ENCODE measurements at places on chromosomes 4 and X.

GRCh38 chr4:188195389-188195985 is 56.2 kb downstream of the TRIML1 start:
- no peak for DNase-seq

DNA sequence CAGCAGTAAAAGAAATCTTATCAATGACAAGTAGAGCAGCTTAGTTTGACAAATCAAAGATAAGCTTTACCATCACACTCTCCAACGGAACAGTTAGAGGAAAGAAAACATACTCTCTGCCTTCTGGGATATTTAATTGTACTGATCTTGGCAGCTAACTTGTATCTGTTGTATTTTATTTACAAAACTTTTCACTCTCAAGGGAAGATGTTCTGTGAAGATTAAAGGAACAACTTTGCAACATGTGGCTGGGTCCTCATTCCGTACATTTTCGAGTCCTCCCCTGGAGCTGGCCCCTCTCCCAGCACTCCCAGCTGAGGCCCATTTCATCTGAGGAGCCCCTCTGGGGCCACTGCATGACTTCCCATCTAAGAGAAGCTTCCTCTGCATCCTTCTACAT is 74.4 kb downstream of the RPS3A start:
- DNase-seq, result no peak

- DNase-seq, result no peak
These were observed 1.4 kb downstream of the COX7B start for GRCh38 chrX:77900688-77901087.

GRCh38 chr4:23920716-23921446 is 31.0 kb upstream of the PPARGC1A start:
- DNase-seq, result no peak

DNA sequence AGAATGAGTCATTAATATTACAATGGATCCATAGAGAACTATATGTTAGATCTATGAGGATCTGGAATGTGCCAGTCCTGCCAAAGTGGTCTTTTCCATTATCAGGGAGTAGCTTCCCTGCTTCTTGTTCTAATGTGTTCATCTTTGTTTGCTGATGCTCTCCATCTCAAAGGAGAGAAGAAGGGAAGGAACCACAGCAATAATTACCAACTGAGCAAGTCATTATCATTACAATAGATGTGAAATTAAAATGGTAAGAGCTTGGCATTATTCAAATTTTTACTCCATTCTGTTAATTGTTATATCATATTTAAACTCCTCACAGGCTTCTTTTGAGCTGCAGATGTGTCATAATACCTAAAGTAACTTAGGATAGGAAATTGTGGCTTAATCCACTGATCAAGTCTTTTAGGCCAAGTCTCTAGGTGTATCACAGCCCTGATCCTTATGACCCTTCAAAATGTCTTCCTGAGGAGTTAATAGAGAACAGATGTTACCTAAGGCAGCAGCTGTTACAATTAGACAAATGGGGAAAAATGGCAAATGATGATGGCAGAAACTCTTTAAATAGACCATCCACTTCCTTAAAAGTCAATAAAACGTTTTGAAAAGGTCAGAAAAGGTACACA is 1492.7 kb upstream of the IGFBP7 start:
- no peak for DNase-seq

- DNase-seq, result no peak
These were observed 146.7 kb upstream of the VEGFC start for GRCh38 chr4:176939445-176939844.

DNA sequence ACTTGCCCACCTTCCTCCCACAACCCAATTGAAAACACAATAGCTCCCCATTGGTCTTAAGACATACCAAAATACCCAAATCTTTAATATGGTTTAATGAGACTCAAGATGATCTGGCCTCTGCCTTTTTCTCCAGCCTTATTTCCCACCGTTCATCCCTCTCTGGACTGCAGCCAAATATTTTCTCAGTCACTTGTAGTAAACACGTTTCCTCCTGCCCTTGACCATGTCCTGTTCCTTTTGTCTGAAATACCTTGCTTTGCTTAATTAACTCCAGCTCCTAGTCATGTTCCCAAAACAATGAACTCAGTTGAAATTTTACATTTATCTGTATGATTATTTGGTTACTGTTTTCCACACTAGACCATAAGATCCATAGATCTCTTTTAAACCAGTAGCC is 8.4 kb upstream of the NUP54 start:
- no peak for DNase-seq

- DNase-seq, result no peak
These were observed 61.4 kb downstream of the FAM114A1 start for GRCh38 chr4:38928974-38929373.

- DNase-seq, result no peak
These were observed 595.7 kb upstream of the POU3F4 start for GRCh38 chrX:82912382-82912781.

- no peak for DNase-seq
These were observed 337.7 kb downstream of the BMPR1B start for GRCh38 chr4:95095348-95095974.

DNA sequence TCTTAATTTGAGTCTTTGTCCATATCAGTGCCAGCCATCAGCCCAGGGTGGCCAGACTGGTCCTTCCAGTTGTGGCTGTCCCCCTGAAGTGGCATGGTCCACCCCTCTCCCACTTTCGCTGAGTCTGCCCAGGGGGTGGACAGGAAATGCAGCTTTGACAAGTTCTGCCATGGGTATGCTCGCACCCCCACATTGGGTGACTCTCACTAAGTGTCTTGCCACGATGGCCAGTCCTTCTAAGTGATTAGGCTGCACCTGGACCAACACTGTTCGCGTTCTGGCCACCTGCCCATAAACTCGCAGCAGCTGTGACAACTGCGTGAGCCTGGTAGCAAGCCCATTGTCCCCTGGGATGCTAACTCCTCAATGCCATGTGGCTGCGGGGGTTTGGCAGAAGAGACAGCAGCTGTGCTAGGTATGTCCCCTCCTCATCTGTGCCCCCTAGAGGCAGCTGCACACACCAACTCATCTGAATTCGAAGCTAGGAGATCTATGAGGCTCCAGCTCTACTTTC is 10.0 kb upstream of the LNX1 start:
- DNase-seq, result no peak

DNA sequence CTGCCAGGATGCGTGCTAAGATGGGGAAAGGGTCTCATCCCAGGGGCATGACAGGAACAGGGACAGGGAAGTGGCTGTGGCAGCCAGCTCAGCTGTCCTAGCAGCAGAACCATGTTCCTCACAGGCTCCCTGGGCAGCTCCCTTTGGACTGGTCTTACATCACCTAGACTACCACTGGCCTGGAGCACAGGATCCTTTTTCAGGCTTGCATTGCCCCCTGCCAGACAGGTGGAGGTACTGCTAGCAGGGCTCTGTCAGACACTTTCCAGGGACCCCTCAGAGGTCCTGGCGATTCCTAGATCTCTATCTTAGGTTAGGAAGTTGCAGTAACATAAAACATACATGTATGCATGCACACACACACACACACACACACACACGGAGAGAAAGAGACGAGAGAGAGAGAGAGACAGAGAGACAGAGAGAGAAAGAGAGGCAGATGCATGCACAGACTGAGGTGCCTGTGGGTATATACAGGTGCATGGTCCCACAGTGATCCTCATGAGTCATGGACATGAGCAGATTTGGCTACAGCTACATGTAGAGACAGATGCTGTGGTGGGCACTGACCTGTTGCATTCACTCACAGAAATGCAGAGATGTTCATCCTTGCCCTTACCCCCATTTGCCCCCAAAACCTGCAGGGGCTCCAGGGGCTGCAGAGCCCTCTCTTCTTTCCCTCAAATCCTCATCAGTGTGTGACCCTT is 63.6 kb downstream of the STARD8 start:
- no peak for DNase-seq

GRCh38 chr4:53186714-53187358 is 179.0 kb downstream of the SCFD2 start:
- DNase-seq, result no peak

DNA sequence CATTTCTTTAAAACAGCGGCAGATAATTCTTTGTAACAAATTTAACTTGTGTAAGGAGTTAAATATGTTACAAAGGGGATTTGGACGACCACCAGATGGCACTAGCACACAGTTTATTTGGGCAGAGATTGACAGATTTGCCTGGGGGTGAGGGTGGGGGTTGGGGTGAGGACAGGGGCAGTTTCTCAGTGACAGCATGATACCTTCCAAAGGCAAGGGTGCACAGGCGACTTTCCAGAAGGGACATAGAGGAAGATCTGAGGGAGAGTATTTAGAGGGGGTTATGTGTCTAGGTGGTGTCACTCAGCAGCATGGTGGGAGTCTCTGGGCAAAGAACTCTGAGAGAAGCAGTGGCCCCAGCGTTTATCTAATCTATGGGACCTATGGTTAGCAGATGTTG is 9.6 kb upstream of the TMA16 start:
- DNase-seq, result peak; percentile 63

GRCh38 chrX:41276661-41277506 is 57.1 kb upstream of the DDX3X start:
- DNase-seq, result no peak

DNA sequence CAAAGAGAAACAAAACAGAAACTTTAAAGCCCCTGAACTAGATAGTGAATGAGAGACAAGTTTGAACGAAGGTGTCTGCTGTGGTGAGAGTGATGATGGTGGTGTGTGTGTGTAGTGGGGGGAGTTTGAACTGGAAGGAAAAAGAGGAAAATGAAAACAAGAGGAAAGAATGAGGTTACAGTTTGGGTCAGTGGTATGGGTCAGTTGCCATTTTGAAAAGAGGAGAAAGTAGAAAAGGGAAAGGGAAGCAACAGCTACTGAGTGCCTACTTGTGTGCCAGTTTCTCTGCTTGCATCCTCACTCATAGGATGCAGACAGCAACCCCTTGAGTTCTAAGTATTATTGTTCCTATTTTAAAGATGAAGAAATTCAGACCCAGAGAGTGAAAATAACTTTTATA is 26.0 kb downstream of the NHSL2 start:
- no peak for DNase-seq

DNA sequence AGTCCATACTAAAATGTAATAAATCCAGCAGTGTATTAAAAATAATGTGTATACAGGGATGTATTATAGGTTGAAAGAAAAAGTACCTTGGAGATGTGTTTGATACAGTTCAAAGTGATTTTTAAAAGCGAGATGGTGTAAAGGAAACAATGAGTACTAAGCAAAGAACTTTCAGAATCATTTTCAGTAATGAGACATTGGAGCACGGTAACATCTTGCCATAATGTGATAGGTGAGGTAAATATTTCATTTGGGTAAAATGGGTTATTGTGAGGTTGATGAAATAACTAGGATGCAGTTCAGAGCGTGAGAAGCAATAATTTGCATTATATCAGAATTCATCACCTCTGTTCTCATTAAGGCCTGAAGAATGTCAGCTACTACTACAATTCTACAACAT is 25.9 kb downstream of the EIF2S3 start:
- DNase-seq, result no peak

DNA sequence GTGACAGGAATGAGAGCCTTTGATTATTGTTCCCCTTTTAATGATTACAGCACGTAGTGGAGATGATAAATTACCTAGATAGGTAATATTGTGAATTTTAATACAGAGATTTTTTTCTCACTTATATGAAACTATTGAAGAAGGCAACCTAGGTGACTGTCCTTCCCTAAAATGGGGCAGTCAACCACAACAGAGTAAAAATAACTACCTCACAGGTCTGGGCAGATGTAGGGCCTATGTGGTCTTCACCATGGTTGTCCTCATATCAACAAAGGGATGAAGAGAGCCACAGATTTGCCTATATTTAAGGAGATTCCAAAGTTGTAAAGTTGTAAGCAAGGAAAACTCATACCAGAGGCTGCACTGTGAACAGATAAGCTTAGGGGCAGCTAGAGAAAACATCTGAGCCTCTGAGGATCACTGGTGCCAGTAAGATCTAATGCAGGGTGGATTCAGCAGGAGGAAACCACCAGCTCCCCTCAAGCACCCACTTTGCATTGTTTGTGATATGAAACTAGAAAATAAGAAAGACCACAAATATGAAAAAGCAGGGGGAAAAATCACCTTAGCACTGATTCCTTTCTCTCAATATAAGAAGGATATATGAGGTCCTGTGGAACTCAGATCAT is 547.9 kb upstream of the GALNTL6 start:
- no peak for DNase-seq

DNA sequence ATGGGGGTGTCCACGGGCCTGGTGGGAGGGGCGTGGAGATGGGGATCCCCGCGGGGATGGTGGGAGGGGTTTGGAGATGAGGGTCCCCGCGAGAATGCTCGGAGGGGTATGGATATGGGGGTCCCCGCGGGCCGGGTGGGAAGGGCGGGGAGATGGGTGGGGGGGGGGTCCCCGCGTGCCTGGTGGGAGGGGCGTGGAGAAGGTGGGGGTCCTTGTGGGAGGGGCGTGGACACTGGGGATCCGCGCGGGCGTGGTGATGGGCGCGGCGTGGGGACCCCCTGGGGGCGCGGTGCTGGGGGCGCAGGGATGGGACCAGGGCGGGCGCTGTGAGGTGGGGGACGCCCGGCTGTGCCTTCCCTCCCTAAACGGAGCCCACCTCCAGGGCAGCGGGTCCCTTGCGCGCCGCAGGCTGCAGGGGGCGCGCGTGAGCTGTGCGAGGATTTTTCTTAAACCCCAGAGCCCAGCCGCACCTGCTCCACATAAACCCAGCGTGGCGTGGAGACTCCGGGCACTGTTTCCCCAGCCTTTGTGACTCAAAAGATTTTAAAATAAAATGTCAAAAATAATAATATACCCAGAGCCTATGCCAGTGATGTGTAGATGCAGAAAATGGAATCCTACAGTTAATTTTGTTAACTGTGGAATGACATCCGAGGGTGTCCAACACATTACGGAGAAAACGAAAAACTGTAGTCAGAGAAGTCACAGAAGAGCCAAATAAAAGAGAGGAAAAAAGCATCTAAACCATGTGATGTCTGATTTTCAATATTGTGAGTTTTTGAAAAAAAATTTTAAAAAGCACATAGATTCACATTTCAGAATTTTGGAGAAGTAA is 1.5 kb upstream of the ASMTL start:
- DNase-seq, result peak; percentile 89

DNA sequence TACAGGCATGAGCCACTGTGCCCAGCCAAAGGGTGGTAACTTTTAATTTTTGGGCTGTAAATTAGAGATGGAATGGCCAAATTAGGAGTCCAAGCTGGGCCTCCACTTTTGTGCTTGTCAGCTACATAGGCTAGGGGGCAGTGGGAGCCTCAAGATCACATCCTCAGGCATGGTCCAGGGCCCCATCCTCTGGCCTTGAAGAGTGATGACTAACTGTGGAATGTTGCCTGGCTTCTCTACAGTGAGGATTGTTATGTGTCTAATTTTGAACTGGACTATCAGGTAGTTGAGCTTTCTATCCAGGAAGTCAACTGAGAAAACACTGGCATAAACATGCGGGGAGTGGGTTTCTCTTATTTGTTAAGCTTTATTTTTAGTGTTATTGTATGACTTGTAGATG is 33.0 kb downstream of the CCNG2 start:
- no peak for DNase-seq

GRCh38 chrX:119101168-119101567 is 26.4 kb downstream of the KIAA1210 start:
- no peak for DNase-seq

GRCh38 chrX:101348452-101349192 is at the start of gene TIMM8A:
Gene TIMM8A (minus strand): TSS chrX:101348742. CDS start chrX:101348664, 78 bp downstream.
- peak; percentile 73 for DNase-seq

GRCh38 chr4:113644398-113644797 is 117.1 kb downstream of the CAMK2D start:
- DNase-seq, result no peak

- DNase-seq, result no peak
These were observed 104.1 kb downstream of the TNIP2 start for GRCh38 chr4:2651998-2652397.

- peak; percentile 51 for DNase-seq
These were observed 672 bp downstream of the LONRF3 start for GRCh38 chrX:118974908-118975671.

All from CD4-positive, alpha-beta T cell treated with Interleukin-4 for 1 hour (primary cell).